ENCODE measurements at places on chromosomes 4 and X.
A peak's percentile ranks its signal among the peaks of the same experiment; 100 is the strongest.

- DNase-seq: no peak
Observed at GRCh38 chr4:135365065-135365464, 1163.5 kb upstream of the PABPC4L start.

DNA sequence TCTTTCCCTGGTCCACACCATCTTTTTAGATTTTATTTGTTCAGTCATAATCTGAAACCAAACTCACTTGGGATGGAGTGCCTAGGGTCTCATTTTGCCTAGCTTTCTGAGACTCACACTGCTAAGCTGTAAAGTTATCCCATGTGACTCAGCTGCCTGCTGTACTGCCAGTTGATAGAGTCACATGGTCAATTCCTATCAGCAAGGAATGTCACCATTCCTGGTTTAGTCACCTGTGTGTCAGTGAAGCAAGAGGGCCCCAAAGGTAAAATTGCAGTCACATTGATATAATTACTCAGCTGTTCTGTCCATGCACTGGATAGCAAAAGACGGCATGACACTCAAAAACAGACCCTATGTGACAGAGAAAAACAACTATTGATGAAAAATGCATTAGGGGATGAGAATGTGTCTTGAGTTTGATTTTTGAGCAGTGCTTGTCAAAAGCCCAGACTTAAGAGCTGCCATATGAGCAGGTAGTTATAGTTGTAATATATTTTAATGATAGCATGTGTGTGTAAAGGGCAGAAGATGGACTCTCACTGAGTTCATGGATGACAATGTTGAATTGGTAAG, 413.2 kb downstream of the PPARGC1A start:
- DNase-seq: peak; percentile 32

GRCh38 chrX:78514852-78515251, 144.3 kb downstream of the RTL3 start:
- no peak for DNase-seq

DNA sequence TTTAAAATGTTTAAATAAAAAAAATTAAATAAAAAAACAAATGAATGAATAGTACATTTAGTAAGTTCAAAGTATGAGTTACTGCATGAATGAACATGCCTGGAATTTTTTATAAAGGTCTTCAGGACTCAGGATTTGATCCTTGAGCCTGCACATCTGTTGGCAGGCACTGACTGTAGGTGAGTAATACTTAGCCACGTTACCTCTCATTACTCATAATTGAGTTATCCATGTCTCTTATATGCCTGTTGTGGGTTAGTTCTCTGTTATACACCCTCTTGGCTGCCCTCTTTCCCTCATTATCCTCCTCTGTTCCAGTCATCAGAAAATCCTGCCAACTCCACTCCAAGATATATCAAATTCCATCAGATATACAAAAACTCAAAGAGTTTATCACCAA, 276.0 kb downstream of the FBXW7 start:
- DNase-seq: no peak

DNA sequence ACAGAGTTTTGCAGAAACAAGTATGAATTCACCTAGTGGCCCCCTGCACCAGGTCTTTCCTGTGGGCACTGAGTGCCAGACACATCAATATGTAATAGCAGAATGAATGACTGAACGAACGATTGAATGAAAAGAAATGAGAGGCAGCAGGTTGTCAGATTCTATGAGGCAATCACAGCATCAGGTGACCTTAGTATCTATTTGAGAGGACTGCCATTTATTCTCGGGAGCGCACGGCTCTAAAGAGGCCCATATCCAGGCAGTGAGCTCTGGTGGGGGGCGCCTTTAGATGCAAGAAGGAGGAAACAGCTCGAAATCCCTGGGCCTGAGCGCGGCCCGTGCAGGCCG, 528 bp upstream of the SLC25A4 start:
- DNase-seq: no peak

DNA sequence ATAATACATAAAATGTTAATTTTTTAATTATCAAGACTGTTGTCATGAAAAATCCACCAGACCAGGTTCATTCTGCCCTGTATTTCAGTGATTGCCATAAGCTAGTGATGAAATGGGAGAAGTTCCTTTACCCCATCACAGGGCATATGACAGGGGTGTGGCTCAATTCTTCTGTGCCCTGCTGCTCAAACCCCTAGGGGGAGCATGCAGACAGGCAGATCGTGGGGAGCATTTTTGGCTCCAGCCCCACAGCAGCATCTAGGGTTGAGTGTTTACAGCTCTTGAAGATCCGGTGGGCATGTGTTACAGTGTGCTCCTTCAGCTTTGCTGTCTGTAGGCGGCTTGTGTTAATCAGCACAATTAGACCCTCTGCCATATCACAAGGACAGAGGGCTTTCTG, 700.7 kb downstream of the PCDH18 start:
- no peak for DNase-seq

GRCh38 chrX:102995316-102995715, 58.2 kb downstream of the RAB40AL start:
- no peak for DNase-seq

GRCh38 chr4:78689261-78689660, 86.9 kb upstream of the BMP2K start:
- no peak for DNase-seq

GRCh38 chr4:186227221-186227620, at the start of gene KLKB1:
Gene KLKB1 (plus strand): TSS chr4:186227507. CDS start chr4:186228196, 689 bp downstream.
- peak; percentile 24 for DNase-seq

DNA sequence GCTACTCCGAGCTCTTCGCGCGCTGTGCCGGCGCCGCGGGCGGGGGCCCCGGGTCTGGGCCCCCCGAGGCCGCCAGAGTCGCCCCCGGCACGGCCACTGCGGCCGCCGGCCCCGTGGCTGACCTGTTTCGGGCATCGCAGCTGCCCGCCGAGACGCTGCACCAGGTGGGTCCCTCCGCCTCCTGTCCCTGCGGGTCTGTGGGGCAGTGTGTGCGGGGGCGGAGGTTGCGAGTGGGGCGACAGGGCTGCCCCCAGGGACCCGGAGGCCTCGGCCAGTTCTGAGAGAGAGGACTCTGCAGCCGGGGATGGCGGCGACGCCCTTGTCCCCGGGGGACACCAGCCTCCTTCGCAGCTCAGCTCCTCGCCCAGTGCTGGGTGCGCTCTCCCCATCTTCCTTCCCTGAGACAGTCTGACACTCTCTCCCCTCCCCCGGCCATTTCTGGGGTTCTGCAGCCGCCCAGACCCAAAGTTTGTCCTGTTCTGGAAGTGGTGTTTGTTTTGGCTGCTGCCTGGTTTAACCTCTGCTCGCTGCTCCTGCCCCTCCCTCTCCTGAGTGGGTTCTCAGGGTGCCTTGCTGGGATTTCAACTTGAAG, 609 bp downstream of the REPS2 start:
- DNase-seq: no peak

- no peak for DNase-seq
Observed at GRCh38 chr4:20026456-20026855, 225.2 kb upstream of the SLIT2 start.

DNA sequence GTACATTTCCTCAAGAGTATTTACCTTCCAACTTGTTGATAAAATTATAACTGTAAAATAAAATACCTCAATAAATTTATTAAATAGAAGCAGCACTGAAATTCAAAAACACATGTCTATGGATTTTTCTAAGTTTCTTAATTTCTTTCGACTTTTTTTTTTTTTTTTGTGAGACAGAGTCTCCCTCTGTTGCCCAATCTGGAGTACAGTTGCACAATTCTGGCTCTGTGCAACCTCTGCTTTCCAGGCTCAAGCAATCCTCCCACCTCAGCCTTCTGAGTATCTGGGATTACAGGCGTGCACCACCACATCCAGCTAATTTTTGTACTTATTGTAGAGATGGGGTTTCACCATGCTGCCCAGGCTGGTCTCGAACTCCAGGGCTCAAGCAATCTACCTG, 79.8 kb downstream of the IQCM start:
- DNase-seq: no peak

GRCh38 chr4:3372264-3372932, 69.4 kb upstream of the HGFAC start:
- DNase-seq: no peak

- no peak for DNase-seq
Observed at GRCh38 chr4:120354381-120354780, 287.7 kb upstream of the MAD2L1 start.

GRCh38 chr4:17285747-17286146, 226.1 kb downstream of the QDPR start:
- no peak for DNase-seq

DNA sequence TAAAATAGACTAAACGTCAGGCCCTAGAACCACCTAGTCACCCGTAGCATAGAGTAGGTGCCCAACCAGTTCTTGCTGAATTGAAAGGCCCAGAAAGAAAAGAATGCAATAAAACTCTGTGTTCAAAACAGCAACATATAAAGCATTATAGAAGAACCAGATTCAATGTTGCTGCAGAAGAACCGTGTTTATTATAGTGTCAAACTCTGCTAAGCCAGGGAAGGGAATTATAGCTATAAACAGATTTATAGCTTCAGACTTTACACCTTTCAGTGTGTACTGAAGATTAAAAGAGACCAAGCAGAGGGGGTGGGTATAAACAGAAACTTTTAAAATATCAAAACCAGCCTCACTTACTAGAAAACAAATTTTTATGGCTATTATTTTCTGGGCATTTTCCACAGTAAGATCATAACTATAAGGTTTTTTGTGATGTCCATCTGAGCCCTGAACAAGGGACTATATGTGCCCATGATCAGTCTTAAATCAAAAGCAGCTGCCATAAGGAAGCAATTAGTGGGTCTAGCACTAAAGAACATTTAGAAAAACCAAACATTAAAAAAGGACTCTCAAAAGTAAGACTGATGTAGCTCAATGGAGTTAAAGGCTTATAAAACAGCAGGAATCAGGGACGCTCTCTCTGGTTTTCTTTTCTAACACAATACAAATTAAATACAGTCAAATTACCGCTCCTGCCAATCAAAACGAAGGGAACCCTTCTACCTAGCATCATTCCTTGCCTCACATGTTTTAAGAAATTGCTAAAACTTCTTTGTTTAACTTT, 219.7 kb upstream of the ETNPPL start:
- no peak for DNase-seq

DNA sequence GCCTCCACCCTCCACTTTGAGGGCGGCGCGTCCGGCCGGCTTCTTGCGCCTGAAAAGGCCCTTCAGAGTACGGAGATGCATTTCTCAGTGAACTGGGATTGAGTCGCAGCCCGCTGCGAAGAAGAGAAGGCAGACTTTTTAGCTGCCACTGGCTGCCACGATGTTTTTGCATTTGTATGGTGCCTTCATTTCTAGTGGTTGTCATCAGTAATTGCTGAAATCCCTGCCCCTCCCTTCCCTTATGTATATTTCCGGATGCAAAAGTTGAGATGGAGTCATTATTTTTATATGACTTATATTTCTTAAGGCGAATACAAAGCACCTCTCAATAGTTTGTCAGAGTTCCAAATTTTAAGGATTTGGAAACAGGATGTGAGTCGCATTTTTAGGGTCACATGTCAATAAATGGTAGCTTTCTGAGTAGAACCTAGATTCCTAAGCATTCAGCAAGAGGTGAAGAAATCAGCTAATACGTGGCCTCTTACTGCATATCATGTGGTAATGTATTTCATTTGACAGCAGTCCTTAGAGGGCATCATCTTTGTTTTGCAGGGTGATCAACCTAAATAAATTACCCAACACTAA, 658 bp downstream of the ATP6AP2 start:
- DNase-seq: no peak

DNA sequence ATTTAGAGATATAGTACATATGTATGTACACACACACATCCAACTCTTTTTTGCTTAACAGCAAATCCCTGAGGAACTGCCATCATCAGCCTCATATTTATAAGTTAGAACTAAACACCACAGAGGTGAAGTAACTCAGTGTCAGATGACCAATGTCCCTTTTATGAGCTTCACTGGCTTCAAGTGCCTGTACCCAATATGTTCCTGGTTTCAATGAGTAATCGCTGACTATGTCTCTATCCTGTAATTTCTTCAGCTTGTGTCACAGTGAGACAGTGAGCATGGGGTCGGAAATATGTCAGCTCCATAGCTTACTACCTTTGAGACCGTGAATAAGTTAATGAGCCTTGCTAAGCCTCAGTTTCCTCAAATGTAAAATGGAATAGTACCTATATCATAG, 136.2 kb upstream of the RASGEF1B start:
- no peak for DNase-seq

- DNase-seq: no peak
Observed at GRCh38 chr4:57405359-57405758, 295.2 kb upstream of the IGFBP7 start.

DNA sequence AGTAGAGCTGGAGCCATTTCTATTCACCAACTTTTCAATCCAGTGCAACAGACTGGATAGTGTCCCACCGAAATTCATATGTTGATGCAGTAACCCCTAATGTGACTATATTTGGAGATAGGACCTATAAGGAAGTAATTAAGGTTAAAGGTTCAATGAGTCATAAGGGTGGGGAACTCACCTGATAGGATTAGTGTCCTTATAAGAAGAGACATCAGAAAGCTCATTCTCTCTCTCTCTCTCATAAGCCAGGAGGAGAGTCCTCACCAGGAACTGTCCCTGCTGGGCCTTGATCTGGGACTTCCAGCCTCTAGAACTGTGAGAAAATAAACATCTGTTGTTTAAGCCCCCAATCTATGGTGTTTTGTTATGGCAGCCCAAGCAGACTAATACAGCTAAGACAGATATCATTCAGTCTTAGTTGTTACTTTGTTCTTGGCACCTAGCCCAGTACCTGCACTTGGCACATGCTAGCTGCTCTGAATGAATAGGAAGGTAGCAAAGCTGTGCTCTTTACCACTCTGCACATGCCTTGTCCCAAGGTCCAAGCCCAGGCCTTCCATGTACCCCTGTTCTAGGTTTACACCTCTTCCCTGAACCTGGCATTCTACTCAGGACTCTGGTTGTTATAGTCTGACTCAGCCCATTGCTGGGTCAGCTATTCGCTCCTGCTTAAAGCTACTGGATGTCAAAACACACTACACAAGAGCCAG, 19.2 kb upstream of the BRS3 start:
- no peak for DNase-seq

DNA sequence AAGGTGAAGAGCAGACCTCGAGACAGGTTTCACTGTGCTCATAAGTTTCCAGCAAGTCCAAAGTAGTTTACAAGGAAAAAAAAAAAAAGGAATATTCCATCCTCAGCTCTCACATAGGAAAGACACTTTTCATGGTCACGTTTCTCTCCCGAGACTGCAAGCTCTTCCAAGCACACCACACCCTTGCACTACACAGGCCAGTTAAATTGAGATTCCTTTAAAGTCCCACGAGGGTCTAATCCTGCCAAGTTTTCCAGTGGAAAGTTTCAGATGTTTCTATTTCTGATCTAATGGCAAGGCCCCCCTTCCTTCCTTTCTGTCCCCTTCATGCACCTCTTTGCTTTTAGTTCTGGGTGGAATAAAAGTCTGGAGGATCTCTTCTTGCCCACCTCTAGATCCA, 67.9 kb upstream of the PCDH19 start:
- DNase-seq: no peak

DNA sequence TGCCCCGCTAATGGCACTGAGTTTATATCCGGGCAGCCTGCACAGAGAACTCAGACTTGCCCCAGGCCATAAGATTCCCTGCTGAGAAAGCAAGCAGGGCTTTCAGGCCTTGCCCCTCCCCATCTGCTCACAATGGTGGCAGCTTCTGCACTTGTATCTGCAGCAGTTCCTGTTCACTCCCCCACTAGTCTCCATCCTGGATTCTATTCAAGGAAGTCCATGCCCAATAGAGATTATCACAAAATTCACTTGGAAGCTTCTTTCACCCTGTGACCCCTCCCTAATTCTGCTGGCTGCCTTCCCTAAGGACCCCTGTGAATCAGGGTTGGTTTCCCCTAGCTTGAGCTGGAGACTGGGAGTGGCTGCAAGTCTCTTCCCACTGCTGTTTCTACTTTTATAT, 34.5 kb upstream of the UCP1 start:
- DNase-seq: no peak

- no peak for DNase-seq
Observed at GRCh38 chr4:68372588-68372987, 22.7 kb upstream of the YTHDC1 start.
